T-helper 2 cell (primary cell): ENCODE measurements at places on chromosomes 11 and 22.

DNA sequence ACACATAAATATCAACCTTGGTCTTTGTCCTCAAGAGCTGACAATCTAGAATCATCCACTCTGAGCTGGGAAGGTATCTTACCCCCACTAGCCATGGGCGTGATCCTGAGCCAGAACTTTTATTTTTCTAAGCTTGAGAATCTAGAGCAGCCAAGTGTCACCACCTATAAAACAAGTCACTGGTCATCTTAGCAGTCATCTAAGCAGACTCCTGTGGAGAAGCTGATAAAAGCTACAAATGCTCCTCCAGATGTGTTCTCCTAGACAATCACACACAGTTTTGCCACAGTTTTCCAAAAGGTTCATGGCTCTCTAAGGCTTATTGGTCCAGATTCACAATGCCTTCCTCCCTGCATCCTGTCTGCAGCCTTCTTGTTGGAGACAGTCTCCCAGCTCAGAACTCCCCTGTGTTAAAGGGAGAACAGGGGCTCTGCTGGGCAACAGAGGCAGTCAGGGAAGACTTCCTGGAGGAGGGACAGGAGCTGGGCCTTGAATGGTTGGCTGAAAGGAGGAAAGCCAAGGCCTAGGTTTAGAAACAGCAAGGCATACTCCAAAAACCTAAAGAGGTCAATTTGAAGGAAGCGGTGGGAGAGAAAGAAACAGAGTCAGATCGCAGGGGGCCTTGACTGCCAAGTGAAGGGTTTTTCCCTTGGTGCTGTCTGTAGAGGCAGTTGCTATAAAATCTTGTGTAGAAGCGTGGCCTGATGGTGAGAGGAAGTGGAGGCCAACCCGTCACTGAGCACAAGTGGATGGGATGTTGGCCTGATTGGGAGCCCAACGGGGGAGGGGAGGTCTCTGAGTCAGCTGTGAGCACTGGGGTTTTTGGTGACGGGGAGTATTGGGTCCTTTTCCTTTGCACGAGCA lies 42.0 kb downstream of the ALX4 start:
- no peak for DNase-seq

DNA sequence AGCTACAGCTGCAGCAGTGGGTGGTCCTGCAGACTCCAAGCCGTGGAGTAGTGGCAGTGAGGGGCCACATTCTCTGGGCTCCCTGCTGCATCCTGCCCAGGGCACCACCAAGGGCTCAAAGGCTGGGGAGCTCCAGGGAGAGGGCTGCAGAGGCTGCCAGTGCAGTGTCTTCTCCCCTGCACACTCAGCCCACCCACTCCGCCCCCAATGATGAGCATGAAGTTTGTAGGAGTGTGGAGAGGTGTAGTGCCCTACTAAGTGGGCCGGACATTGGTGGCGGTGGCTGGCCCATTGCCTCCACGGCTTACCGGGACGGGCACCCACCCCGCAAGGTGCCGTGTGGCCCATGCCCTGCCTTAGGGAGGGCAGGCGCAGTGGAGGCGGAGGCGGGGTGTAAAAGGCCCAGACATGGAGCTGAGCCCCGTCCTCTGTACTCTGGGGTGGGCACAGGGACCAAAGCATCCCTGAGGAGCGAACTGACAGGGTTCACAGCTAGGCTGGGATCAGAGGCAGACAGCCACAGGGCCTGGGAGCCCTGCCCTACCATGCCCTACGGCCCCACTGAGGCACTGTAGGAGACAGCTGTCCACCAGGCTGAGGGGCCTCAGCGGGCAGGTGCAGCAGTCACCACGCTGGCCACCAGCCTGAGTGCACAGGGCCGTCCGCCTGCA lies 18.9 kb downstream of the ARVCF start:
- no peak for DNase-seq

DNA sequence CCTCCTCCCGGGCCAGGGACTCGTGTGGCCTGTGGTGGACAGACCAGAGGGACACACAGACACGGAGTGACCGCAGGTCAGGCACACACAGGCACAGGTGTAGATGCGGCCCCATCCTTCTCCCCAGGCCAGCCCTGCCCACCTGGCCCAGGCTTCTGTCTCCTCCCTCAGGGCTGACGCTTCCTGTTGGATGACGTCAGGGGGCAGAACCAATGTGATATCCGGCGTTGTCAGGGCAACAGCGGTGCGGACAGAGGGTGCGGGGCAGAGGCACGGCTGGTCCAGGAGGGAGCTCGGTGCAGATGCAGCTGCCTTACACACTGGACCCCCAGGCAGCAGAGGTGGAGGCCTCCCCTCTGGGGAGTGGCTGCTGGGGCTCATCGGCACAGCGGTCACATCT lies 2.9 kb upstream of the TUBGCP6 start:
- no peak for DNase-seq

- no peak for DNase-seq
These were observed 67.9 kb downstream of the DCUN1D5 start for GRCh38 chr11:103024086-103024485.

DNA sequence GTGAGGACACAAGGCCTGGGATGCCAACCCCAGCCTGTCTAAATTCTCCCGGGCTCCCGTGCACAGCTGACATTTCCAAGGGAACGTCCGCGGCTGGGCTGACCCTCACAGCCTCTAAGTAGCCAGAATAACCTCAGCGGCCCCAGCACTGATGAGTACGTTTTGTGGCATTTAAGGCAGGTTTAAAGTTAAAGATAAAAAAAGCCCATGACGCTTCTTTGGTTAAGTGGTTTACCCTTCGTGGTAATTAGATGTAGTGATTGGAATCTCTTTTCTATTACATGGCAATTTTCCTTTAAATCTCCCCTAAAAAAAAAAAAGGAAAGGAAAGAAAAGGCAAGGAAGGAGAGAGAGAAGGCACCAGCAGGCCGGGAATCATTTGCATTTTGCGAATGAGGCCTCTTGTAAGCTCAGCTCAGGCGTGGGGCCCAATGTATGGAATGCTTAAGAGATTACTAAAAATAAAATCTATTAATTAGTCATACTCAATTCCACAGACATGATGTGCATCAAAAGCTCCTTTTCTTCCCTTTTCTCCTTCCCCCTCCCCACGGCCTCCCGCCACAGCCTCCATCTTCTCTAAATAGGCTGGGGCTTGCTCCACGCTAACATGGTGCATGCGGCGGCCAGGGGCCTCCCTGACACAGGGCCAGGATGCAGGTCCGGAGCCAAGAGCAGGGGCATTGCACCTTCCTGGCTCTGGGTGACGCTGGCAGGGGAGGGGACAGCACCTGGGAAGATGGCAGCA lies 44.1 kb downstream of the MACROD1 start:
- DNase-seq = no peak
